Neural progenitor cell (in vitro differentiated cells): ENCODE measurements at places on chromosomes 16 and 17. TPM values are rescaled to one million over a fixed set of nuclear protein-coding genes. Genes with fewer than 3 reads are reported as not detected.

GRCh38 chr17:50186661-50187393 lies 14.6 kb downstream of the COL1A1 start:
- no peak for DNase-seq

- DNase-seq: no peak
These were observed 120.1 kb downstream of the CDYL2 start for GRCh38 chr16:80684136-80684765.

DNA sequence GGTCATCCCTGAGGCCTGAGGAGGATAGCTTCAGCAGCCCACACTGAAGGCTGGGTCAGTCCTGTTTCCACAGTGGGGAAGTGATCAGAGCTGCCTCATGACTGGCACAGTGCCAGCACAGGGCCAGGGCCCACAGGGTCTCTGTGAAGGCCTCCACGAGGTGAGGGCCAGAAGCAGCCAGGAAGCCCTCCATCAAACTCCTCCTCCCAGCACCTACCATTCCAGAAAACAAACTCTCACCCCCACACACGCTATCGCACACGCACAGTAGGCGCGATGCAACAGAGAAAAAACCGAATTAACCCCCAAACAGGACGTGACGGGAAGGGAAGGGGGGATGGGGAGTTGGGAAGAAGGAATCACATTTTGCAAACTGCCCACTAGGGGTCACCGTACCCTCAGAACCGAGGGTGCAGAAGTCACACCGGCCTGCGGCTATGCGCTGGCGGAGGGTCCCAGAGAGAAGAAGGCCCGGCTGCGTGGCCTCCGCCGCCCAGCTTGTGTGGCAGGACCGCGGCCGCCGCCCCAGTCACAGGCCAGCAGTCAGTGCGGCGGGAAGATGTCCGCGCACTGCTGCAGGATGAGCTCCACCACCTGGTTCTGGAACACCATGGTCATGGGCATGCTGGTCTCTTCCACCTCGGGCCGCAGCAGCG lies 37.6 kb downstream of the ARHGAP27 start:
- DNase-seq: peak; percentile 94

DNA sequence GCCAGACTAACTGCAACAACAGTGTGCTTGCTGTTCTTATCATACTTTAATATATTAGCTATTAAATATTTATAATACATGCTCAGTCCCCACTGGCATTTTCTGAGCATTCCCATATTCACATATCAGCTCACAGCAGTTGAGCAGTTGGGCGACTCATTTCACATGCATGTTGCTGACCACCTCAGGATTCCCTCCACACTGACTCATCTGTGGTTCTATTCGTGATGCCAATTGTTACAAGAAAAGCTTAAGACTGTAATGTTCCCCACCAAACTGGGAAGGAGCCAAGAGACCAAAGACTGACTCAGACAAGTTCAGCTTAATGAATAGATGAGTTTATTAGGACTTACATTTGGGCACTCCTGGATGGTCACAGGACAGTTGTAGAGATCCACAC lies 100.3 kb upstream of the KIF2B start:
- DNase-seq: no peak

GRCh38 chr16:63787014-63787413 lies 1334.8 kb downstream of the CDH11 start:
- no peak for DNase-seq

GRCh38 chr16:4597174-4597573 lies 17.5 kb downstream of the UBALD1 start:
- no peak for DNase-seq

GRCh38 chr17:58756246-58757161 lies 850 bp downstream of the PPM1E start:
- peak; percentile 61 for DNase-seq

KRTAP1-1 gene
- total RNA-seq: not detected in 2 replicates

ACSM2A gene
- total RNA-seq: not detected in 2 replicates

PRSS36 gene
- 0.30 and 0.68 TPM in 2 replicates for total RNA-seq

CNTNAP4 gene
- 0.41 TPM in 1 of 2 replicates, not detected in the other for total RNA-seq

AKAP1 gene
- total RNA-seq: 8.8 and 13.4 TPM in 2 replicates
